ENCODE measurements at places on chromosomes 3 and 15. TPM values are rescaled to one million over a fixed set of nuclear protein-coding genes. Genes with fewer than 3 reads are reported as not detected.

The PLA1A gene
- total RNA-seq, result 0.25 TPM

The SI gene
- not detected for total RNA-seq

The SERPINI2 gene
- total RNA-seq, result not detected

The RASGRP1 gene
- total RNA-seq, result 0.22 TPM

The RBMS3 gene
- total RNA-seq, result 22.5 TPM

The OIP5 gene
- total RNA-seq, result 12.1 TPM

The MYD88 gene
- 11.9 TPM for total RNA-seq

The TRIM42 gene
- total RNA-seq, result not detected

The SCN11A gene
- under 0.01 TPM for total RNA-seq

The IGSF10 gene
- 0.33 TPM for total RNA-seq

The SH3GL3 gene
- 0.11 TPM for total RNA-seq

The GLDN gene
- total RNA-seq, result 0.22 TPM

The ADAMTSL3 gene
- total RNA-seq, result 0.22 TPM

The CADM2 gene
- total RNA-seq, result not detected

The TM4SF18 gene
- total RNA-seq, result 0.37 TPM

The GMNC gene
- total RNA-seq, result 0.11 TPM

The PSTPIP1 gene
- total RNA-seq, result 0.11 TPM

The MST1R gene
- total RNA-seq, result 0.33 TPM

The TMOD2 gene
- 13.4 TPM for total RNA-seq

The PPP1R14D gene
- total RNA-seq, result not detected

The BFSP2 gene
- total RNA-seq, result not detected

The PLSCR5 gene
- total RNA-seq, result not detected

The GPR156 gene
- 0.55 TPM for total RNA-seq

The SLC28A2 gene
- total RNA-seq, result not detected

The ADCY5 gene
- total RNA-seq, result 0.22 TPM

The NUP210 gene
- total RNA-seq, result 1.9 TPM

The KCNMB2 gene
- total RNA-seq, result 0.87 TPM

The SAMD7 gene
- total RNA-seq, result not detected

The GPR62 gene
- 0.12 TPM for total RNA-seq

The PYDC2 gene
- total RNA-seq, result not detected

The FETUB gene
- not detected for total RNA-seq

The DUOX1 gene
- not detected for total RNA-seq

The MYO9A gene
- total RNA-seq, result 55.9 TPM

Measured in uterine smooth muscle cell (primary cell).